ENCODE measurements at places on chromosomes 5 and 9.

DNA sequence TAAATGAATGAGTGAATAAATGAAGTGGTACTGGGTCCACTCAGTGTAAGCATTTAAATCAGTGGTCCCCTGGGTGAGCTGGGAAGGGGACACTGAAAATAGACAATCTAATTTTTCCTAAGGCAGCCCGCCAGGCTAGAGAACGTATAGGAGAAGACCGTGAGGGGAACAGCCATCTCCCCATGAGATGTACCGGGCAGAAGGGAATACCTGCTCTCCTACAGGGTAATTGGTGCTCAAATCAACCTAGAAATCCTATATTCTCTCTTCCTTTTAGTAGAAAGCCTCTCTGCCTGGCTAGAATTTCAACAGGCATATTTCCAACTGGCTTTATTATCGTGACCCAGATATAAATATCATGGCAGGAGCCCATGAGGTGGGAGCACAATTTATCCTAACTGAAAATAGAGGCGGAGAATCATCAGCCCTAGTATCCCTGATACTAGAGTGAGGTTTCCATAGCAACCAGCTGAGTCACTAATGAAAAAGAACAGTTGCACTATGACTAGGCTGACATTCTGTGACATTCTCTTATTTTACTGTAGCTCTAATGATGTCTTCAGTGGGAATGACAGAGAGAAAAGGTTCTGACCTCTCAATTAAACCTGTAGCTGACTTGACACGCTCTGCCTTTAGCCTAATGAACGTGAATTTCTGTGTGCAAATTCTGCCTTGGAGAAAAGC, 96.5 kb upstream of the CAST start:
- DNase-seq: no peak

GRCh38 chr9:35808433-35808832, 3.6 kb downstream of the SPAG8 start:
- DNase-seq: no peak

GRCh38 chr5:31270396-31270795, 76.9 kb downstream of the CDH6 start:
- peak; percentile 3 for DNase-seq

DNA sequence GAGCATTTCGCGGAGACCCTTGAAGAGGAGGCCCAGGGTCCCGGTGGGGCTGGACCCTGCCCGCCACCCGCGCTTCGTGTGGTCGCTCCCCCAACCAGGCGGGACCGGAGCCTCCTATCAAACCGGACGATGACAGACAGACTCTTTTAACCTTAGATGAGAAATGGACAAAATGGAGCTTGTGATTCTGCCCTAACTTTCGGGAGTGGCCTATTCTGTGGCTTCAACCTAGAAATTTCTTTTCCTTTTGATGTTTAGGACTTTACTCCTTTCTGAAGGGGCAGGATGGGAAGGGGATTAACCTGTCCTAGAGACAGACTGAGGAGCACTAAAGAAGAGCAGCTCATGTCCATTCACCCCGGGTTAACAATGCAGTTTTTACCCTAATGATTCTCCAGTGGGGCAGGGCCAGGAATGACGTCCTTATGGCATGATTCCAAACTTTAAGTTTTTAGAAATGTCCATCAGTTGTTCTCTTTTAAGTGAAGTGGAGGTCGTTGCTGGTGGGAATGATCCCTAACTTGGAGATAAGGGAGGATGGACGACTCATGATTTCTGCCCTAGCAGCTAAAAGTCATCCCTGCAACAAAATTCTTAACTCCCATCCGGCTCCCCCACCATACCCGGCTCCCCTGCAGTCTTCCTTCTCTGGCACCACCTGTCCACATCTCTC, 1.0 kb downstream of the NIPSNAP3A start:
- no peak for DNase-seq

DNA sequence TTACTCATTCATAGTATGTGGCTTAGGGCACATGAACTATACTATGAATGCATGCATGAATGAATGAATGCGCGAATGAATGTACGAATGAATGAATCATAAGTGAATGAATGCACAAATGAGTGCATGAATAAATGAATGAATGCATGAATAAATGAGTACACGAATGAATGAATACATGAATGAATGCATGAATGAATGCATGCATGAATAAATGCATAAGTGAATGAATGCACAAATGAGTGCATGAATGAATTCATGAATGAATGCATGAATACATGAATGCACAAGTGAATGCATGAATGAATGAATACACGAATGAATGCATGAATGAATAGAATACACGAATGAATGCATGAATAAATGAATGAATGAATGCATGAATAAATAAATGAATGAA, 52.5 kb upstream of the FCN1 start:
- DNase-seq: no peak

DNA sequence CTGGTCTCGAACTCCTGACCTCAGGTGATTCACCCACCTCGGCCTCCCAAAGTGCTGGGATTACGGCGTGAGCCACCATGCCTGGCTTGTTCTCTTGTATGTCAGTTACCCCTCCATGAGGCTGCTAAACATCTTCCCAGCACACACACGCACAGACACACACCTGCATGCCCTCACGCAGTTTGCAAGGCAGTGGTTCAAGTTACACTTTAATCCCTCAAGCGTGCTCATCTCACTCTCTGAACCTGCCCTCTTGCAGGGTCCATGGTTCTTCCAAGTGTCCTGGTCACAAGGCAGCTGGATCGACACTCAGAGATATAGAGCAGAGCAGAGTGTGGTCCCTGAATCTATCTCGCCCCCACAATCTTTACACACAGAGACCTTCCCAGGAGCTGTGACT, 34.1 kb upstream of the RUFY1 start:
- DNase-seq: no peak

Measured in ELF-1 (cell line).